ENCODE measurements at places on chromosomes 4 and X.
A peak's percentile ranks its signal among the peaks of the same experiment; 100 is the strongest.

GRCh38 chr4:146333187-146333894 is 119.0 kb downstream of the REELD1 start:
- no peak for DNase-seq

GRCh38 chr4:153905231-153905630 is 116.3 kb upstream of the SFRP2 start:
- DNase-seq = peak; percentile 86

- DNase-seq = no peak
These were observed 109.6 kb downstream of the PDE5A start for GRCh38 chr4:119518915-119519410.

DNA sequence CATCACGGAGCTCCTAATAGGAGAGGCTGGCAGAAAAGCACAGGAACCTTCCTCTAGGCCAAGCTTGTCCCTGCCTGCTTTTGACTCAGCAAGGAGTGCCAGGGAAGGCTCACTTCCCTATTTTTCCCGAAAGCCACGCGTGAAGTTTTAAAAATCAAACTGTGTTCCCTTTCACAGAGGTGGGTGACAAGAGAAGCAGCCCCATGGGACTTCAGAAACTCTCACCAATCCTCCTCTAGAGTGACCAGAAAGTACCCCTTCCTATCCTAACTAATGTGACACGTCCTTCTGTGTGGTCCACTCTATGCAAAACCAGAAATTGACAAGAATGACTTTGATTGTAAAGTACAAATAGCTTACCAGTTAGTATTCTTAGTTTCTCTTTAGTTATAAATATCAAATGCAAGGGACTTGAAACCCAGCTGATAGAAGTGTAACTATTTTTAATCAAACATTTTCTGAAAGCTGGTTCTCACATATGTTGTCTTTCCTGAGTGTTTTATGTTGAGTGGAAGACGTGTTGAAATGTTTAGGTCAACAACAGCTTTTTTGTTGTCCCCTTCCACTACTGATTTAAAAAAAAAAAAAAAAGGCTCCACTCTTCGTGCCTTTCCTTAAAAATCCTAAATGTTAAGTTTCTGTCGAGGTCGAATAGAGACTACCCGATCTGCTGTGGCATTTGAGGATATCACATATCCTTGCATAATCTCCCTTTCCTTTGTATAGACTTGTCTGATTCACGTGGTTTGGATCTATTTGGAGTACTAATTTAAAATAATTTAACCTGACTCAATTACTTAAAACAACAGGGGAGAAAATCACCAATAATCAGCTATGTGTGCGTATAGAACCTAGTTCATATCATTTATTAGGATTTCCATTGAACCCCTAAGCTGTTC is 42.1 kb downstream of the NFKB1 start:
- DNase-seq = no peak

DNA sequence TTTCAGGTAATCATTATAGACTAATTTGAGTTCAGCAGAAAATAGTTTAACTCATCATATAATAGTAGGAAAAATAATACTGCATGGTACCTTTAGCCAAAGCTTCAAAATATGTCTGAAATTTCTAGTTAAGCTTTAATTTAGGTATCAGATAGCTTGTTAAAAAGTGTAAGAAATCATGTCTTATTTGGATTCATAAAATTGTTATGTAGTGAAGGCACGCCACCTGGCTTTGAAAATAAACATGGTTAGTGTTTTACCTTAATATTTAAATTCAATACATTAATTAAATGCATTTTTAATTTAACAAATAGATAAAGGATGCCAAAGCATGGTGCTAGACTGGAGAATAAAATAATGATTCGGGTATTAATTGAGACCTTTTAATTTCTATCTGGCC is 211.4 kb downstream of the FSTL5 start:
- DNase-seq = no peak

DNA sequence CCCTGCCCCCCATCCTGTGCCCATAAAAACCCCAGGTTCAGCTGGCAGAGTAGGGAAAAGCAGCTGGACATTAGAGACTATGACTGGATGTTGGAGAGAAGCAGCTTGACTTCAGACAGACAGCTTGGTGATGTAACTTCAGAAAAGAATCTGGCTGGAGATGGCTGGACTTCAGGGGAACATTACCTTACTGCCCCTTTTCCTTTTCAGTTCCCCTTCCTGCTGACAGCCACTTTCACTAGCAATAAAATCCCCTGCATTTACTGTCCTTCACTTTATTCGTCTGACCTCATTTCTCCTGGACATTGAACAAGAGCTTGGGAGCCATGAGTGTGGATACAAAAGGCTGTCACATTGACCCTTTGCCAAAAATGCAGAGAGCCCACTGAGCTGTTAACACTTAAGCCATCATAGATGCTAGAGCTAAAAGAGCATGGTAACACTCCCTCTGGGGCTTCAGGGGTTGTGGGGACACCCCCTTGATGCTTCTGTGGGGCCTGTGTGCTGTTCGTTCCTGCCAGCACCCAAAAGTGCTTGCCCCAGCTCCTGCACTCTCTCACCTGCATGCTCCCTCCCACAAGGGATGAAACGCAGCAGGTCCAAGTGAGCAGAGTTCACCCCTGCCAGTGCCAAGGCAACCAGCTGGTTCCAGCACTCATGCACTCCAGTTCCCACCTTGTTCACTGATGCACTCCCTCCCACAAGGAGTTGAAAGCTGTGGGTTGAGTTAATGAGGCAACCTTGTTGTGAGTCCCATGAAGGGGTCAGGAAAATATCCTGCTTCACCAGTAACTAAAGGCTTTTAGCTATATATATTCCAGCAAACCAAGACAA is 263.8 kb upstream of the NDST3 start:
- DNase-seq = no peak

GRCh38 chr4:125582302-125582701 is 267.5 kb downstream of the FAT4 start:
- no peak for DNase-seq

DNA sequence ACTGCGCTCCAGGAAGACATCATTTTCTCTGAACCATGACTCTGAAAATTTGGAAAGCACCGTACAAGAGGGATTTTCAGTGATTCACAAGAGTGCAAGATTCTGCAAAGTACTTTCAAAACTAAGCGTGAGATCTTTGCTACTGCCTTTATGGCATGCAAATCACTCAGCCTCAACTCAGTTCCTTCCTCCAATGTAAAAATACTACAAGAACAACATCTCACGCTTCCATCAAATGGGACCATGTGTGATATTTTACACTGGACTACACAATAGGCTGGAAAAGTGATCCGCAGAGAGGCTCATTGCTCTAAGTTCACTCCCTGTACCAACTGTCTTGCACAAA is 674 bp upstream of the IL15 start:
- no peak for DNase-seq

GRCh38 chr4:78532046-78532445 is 19.5 kb upstream of the ANXA3 start:
- no peak for DNase-seq

DNA sequence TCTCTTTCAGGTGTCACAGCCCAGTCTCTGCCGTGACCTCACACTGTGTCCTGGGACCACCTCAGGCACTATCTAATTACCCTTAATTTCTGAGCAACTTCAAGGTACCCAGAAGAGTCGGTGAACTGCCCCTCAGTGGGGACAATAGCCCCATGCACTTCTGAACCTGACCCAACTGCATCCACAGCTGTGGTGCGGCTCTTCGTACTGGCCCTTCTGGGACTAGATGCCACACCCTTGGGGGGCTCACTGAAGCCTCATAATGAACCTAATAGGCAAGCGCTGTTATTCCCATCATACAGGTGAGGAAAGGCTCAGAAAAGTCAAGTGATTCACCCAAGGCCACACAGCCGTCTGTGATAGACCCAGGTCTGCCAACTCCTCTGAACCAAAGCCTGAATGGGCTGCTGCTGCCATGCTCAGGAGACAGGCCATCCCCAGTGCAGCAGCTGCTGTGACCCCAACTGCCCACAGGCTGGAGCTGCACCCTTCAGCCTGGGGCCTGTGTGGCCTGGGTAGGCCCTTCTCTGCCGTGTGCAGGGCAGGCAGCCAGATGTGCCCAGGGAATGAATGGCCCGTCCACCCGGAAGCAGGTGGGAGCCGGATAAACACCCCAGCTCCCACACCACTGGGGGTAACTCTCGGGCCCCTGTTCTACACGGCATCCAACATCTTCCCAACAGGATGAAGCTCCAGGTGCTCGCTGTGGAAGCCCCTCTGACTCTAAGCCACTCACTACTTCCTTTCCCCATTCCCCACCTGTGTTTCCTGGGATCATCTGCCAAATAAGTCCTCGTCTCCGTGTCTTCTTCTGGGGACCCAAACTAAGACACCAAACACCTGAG is 35.9 kb downstream of the HMX1 start:
- DNase-seq = no peak

DNA sequence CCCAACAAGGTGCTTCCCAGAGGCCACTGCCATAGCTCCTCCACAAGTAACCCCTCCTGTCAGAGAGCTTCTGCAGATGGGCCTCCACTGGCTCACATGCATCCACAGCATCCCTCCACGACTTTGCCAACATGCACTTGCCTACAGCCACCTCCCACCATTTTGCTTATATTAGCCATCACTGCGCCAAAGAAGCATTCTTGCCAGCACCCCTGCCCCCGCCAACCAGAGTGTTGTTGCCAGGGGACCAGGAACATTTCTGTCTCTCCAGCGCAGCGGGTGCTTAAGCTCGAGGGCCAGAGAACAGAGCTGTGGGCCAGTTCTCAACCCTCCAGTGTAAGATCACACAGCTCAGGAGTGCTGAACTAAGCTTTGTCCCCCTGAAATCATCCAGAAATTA is 517.6 kb downstream of the PABPC4L start:
- DNase-seq = no peak

GRCh38 chr4:36388710-36389109 is 107.3 kb downstream of the DTHD1 start:
- no peak for DNase-seq

DNA sequence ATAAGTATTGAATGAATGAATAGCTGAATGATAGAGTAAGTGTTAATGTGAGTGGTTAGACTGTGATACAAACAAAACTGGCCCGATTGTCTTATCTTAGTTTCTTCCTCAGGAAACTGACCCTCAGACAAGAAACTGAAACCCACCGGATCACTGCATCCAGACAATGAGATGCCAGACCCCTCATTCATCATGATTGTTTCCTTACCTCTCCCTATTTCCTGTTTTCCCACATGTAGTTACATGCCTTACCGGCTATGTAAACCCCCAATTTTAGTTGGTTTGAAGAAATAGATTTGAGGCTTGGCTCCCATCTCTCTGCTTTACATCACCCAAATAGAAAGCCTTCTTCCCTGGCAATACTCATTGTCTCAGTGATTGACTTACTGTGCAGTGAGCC is 218.9 kb upstream of the PPP1R2C start:
- DNase-seq = no peak

- DNase-seq = no peak
These were observed 160.5 kb upstream of the TAPT1 start for GRCh38 chr4:16386711-16387320.

DNA sequence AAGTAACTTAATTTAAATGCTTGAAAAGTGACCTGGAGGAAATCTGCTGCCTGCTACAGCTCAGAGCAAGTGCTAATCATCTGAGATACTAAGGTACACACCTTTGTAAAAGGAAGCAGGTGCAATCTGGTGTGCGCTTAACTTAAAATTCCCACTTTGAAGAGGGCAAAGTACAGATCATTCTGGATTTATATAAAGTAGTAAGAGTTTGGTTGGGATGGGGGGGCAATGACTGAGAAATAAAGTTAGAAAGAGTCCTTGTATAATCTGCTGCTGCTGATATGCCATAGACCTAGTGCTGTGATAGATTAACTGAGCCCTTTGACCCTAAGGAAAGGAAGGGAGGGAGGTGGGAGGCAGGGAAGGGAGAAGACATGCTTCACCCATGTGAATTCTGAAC is 141.0 kb downstream of the MTNR1A start:
- DNase-seq = no peak

GRCh38 chrX:39633293-39633692 is 464.5 kb downstream of the BCOR start:
- DNase-seq = no peak

- DNase-seq = no peak
These were observed 6.8 kb upstream of the ABLIM2 start for GRCh38 chr4:8165374-8165896.

- no peak for DNase-seq
These were observed 32.1 kb downstream of the XK start for GRCh38 chrX:37717708-37718107.

GRCh38 chrX:72021975-72022374 is 109.7 kb downstream of the RTL5 start:
- no peak for DNase-seq

- DNase-seq = no peak
These were observed 85.8 kb upstream of the RPS6KA3 start for GRCh38 chrX:20352504-20352903.

DNA sequence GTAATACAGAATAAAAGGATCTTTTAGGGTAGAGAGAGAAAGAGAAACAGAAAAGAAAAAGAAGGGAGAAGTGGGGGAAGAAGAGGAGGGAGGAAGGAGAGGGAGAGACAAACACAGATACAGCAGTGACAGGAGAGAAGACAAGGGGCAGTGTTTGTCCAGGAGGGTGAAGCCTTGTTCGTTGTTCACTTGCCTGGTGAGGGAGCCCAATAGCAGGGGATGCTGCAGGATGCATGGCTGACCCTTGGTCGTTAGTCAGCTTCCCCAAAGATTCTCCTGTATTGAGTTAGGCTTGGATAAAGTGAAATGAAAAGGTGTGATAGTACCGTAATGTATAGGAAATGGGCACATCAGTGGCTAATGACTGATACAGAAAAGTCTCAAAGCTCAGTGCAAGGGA is 403.7 kb downstream of the IL15 start:
- no peak for DNase-seq

DNA sequence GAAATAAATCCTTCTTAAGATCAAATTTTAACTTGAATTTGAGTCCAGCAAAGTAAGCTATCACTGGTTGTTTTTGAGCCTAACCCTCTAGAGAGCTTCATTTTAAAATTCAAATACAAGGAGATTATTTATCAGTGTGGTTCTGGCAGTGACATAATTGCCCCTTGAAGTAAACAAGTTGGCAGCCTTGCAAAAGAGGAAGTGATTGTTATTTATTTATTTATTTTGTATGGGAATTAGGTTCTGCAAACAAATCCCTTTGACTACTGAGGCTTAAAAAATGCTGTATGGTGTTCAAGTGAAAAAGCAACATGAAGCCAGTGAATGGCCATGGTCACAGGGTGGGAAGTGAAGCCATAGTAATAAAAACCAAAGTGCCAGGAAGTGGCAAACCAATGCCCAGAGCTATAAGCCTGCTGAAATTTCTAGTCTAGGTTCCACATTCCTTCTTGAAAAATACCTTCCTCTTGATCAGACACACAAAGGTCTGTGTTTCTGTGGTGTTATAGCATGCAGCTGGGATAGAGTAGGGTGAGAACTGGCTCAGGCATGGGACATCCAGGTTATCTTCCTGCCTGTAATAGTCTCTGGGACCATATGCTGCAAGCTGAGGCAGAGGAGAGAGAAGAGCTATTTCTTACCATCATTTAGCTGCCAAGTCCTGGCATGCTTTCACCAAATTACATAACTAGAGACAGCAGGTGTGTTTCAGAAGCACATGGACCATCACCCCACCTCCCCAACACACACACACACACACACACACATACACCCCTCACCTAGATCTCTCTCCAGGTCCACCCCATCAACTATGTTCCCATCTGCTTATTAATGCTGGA is 47.1 kb upstream of the TSPAN7 start:
- DNase-seq = peak; percentile 6

Data from brain (organoid and tissue), 16 donors.